ENCODE measurements at places on chromosomes 1 and 21.

- DNase-seq, result peak; percentile 16
Measured at GRCh38 chr21:36630485-36631206, 68.3 kb upstream of the SIM2 start.

DNA sequence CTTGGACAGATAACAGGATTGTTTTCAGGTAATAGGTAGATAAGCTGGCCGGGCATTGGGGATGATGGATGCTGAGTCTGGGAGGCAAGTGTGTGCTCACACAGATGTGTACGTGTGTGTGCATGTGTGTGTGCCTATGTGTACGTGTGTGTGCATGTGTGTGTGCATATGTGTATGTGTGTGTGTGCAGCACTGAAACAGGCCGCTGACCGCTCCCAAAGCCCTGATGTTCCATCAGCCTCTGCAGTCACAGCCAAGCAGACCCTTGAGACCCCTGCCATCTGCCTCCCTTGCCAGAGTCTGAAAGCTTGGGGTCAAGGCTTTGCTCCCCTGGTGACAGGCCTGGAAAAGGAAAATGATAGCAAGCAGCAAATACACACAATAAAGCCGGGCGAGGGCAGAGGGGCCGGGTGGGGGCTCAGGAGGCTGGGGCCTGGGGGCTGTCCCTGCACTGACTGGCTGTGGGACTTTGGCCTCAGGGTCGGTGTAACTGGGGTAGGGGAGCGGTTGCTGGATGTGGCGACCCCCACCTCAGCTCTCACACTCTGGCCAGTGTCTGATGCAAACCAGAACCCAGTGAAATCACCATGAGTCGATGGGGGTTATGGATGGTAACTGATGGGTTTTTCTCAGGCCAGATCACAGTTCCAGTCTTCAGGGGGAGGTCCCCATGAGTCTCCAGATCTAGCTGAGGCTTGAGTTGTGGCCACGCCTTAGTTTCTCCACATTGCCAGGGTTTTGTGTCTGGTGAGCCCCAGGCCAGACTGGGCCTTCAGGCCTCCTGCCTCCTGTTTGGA is 9.2 kb upstream of the TNFRSF8 start:
- DNase-seq, result no peak

DNA sequence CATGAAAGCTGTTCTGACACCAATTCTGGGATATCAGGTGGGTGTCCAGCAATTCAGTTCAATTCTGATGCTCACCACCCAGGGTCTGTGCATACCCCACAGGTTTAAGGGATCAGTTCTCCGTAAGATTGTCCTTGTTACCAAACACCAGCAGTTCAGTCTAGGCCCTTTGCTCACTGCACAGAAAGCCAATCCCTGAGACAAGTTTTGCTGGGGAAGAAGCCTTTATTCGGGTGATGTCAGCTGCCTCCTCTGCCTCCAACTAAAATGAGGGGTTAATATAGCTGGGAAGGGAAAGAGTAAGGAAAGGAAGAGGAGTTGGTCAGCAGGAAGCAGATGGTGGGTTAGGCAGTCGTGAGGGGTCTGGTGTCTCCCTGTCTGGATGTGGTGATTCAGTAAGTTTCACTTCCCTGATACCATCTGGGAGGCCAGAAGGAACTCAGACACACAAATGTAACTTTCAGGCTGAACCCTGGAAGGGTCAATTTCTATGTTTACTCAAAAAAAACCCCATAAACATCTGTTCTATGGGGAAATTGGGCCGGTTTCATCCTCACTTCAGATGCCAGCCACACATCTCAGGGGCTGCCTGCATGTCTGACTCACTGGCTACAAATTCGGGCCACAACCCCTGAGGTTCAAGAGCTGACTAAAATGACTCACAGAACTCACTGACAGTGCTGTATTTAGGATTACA is 83.3 kb upstream of the PGBD5 start:
- no peak for DNase-seq

DNA sequence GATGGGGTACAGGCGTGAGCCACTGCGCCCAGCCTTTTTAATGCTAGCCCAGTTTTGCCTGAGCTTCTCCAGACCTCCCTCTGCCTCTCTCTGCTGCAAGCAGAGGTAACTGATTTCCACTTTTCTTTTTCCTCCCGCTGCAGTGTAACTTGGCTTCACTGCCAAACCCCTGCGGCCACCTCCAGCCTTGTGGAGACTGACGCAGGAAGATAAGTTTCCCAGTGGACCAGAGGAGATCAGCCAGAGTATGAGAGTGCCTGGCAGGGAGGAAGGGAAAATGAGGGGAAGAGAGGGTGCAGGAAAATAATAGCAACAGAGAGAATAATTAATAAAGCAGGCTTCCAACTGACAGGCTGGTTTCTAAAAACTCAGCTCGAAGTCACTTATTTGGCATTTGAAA is 143.7 kb downstream of the PCNX2 start:
- no peak for DNase-seq

DNA sequence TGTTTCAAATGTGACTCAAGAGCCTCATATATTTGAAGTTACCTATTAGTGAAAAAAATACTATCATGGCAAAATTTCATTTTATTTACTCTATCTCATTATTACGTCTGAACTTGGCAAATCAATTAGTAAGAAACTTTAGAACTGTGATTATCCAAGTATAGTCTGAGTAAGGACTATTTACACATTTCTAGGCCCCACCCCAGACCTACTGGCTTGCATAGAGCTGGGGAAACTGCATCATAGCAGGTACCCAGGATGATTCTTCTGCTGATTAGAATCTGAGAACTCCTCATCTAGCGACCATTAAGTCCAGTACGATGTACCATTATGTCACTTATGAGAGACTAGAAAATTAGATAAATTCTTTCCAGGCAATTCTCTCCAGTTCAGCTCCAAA is 20.1 kb downstream of the MCOLN3 start:
- no peak for DNase-seq

GRCh38 chr1:156544592-156545102 is 27.7 kb downstream of the IQGAP3 start:
- no peak for DNase-seq

- DNase-seq, result no peak
Measured at GRCh38 chr1:213684454-213684853, 303.3 kb upstream of the PROX1 start.

- DNase-seq, result no peak
Measured at GRCh38 chr1:243513726-243514491, 258.1 kb downstream of the SDCCAG8 start.

- no peak for DNase-seq
Measured at GRCh38 chr1:34361781-34362357, 185.2 kb downstream of the C1orf94 start.

DNA sequence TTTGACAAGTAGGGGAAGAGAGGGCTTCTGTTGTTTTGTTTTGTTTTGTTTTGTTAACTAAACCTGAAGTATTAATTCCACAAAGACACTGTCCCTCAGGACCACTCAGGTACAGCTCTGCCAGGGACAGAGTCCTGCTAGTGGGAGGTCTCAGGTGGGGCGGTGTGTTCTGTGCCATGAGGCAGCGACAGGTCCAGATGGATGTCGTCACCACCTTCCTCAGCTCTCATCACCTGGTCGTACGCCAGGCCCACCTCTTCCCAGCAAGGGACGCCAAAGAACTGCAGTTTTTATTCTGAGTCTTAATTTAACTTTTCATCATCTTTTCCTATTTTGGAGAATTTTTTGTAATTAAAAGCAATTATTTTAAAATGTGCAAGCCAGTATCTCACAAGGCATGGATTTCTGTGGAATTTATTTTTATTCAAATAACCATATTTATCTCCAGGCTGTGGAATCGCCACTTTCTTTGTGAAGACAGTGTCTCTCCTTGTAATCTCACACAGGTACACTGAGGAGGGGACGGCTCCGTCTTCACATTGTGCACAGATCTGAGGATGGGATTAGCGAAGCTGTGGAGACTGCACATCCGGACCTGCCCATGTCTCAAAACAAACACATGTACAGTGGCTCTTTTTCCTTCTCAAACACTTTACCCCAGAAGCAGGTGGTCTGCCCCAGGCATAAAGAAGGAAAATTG is 62.5 kb downstream of the POFUT2 start:
- DNase-seq, result no peak

- no peak for DNase-seq
Measured at GRCh38 chr1:108505763-108506070, 54.2 kb upstream of the EEIG2 start.

- no peak for DNase-seq
Measured at GRCh38 chr21:15695241-15695640, 34.5 kb upstream of the USP25 start.

- DNase-seq, result no peak
Measured at GRCh38 chr1:219143735-219144134, 29.9 kb upstream of the LYPLAL1 start.

DNA sequence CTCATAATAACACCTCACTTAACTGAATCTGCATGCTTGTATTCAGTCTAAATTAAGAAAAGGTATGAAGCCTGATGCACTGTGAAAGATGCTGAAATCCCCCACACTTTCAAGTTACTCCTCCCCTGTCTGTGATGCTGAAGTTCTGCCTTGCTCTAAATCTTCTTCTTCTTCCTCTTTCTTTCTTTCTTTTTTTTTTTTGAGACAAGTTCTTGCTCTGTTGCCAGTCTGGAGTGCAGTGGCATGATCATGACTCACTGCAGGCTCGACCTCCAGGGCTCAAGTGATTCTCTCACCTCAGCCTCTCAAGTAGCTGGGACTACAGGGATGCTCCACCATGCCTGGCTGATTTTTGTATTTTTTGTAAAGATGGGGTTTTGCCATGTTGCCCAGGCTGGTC is 231.0 kb upstream of the B3GALT2 start:
- peak; percentile 15 for DNase-seq

DNA sequence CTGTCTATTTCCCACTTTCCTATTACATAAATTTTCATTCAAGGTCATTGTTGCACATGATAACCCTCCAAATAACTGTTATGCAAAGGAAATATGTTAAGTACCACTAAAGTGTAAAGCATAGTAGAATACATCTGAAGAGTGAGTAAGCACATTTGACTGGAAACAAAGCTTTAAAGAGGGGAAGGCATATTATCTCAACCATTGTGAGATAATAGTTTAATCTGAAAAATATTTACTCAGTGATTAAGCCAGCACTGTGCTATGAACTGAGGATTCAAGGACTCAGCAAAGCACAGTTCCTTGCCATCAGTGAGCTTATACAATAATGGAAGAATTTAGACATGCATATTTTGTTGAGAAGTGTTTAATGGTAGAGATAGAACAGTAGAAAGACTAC is 127.4 kb downstream of the HMCN1 start:
- DNase-seq, result no peak

DNA sequence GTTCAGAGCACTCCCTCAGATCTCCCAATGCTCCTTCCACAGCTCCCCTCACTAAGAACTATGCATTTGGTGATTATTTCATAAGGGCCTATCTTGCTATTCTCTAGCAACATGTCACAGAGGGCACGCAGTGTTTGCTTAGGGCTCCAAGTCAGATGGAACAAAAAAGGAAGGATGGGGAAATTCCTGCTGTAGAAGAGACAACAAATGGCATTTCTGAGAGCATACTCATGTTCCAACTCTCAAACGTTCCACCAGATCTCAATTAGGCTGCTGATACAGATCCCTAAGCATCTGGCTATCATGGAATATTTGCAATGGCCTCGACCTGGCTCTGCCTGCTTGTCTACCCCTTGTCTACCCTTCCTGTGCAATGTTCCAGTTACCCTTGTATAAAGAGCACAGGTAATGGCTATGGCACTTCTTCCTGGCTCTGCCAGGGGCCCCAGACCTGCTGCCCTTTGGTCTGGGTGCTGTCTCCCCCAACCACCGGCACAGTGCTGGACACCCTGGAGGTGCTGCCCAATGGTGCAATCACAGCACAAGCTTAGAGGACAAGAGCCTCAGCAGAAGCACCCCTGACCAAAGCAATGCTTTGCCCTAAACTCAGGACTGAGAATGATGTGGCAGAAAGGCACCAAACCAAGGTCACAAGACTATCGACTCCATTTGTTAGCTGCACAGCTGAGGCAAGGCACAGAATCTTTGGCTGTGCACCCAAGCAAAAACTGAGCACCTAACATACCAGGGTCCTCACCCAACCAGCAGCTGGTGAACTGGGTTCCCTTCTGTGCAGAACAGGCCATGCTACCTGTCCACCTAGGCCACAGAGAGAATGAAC is 3.6 kb downstream of the PARP1 start:
- DNase-seq, result no peak

- no peak for DNase-seq
Measured at GRCh38 chr1:30400507-30400906, 322.9 kb downstream of the MATN1 start.

- DNase-seq, result no peak
Measured at GRCh38 chr21:25859235-25859929, 124.6 kb downstream of the GABPA start.

GRCh38 chr1:116878804-116879477 is 30.8 kb upstream of the PTGFRN start:
- DNase-seq, result peak; percentile 48

DNA sequence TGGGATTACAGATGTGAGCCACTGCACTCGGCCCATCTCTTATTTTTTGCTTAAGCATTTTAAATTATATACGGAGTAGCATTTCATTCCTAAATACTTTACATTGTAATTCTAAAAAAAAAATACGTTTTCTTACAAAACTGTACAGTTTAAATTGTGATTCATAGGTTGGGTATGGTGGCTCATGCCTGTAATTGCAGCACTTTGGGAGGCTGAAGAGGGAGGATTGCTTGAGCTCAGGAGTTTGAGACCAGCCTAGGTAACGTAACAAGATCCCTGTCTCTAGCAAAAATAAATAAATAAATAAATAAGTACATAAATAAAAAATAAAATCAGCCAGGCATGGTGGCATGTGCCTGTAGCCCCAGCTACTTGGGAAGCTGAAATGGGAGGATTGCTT is 24.6 kb downstream of the TBCE start:
- DNase-seq, result no peak

DNA sequence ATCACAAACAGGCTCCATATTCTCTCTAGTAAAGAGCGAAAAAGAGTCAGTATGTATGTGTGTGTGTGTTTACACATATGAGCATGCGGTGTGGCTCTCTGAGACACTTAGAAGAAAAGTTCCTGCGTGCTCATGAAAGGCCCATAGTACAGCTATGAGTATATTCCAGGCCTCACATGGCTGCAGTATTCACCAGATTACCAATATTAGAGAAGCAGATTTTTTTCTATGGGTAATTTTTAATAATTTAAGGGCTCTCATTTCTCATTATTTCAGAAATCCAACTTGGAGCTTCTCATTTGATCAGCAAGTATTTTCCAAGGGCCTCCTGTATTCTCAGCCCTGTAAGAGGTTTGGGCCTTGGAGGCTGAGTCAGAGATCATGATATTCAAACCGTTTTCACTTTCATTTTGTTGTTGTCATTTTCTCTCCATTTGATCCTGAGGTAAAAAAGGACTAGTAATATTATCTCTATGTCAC is 232.9 kb upstream of the SGIP1 start:
- DNase-seq, result no peak

- DNase-seq, result no peak
Measured at GRCh38 chr1:154906621-154907081, 29.9 kb downstream of the PMVK start.
